ENCODE measurements at places on chromosomes 1 and 21. TPM values are rescaled to one million over a fixed set of nuclear protein-coding genes. Genes with fewer than 3 reads are reported as not detected.

GRCh38 chr1:28833381-28833780 lies 21.4 kb downstream of the OPRD1 start:
- no peak overlapping the region for H3K4me3 ChIP-seq
- H3K27ac ChIP-seq = no peak overlapping the region
- no peaks in the 10 kb centered on the region for H3K36me3 ChIP-seq
- H3K27me3 ChIP-seq = peaks cover 3% of the 10 kb centered on the region

GRCh38 chr21:16011719-16012118 lies 281.9 kb downstream of the USP25 start:
- H3K36me3 ChIP-seq = no peaks in the 10 kb centered on the region
- H3K27ac ChIP-seq = no peak overlapping the region
- no peaks in the 10 kb centered on the region for H3K27me3 ChIP-seq
- no peak for DNase-seq
- no peak overlapping the region for H3K4me3 ChIP-seq

Gene C1orf94
- total RNA-seq = not detected

Gene ANKRD65
- not detected for total RNA-seq

- no peaks in the 10 kb centered on the region for H3K4me1 ChIP-seq
- no peaks in the 10 kb centered on the region for H3K27me3 ChIP-seq
- DNase-seq = no peak
- H3K27ac ChIP-seq = no peak overlapping the region
- no peak overlapping the region for H3K4me3 ChIP-seq
Measured at GRCh38 chr1:168692472-168692871, 36.5 kb downstream of the DPT start.

DNA sequence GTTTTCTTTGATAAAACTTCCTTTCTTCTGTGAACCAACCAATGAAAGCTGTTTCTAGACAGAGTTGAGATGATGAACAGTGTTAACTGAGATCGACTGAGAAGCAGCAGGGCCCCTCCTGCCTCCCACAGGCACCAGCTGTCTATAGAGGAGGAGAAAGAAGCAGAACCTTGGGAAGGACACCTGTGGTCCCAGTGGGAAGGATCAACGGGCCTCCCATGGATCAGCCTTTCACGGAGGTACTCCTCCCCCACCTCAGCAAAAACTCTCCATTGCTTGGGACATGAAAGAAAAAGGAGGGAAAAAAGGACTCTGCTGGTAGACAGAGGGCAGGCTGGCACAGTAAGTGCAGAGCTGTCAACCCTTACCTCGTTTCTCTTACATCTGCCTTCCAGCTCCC lies 40.5 kb downstream of the PLPPR5 start:
- DNase-seq = no peak
- peaks cover 7% of the 10 kb centered on the region for H3K4me1 ChIP-seq
- H3K4me3 ChIP-seq = no peak overlapping the region
- no peak overlapping the region for H3K27ac ChIP-seq

GRCh38 chr1:238465449-238465848 lies 574.7 kb upstream of the ZP4 start:
- no peak for DNase-seq
- no peaks in the 10 kb centered on the region for H3K36me3 ChIP-seq
- no peaks in the 10 kb centered on the region for H3K27me3 ChIP-seq
- no peak overlapping the region for H3K27ac ChIP-seq
- no peaks in the 10 kb centered on the region for H3K4me1 ChIP-seq

DNA sequence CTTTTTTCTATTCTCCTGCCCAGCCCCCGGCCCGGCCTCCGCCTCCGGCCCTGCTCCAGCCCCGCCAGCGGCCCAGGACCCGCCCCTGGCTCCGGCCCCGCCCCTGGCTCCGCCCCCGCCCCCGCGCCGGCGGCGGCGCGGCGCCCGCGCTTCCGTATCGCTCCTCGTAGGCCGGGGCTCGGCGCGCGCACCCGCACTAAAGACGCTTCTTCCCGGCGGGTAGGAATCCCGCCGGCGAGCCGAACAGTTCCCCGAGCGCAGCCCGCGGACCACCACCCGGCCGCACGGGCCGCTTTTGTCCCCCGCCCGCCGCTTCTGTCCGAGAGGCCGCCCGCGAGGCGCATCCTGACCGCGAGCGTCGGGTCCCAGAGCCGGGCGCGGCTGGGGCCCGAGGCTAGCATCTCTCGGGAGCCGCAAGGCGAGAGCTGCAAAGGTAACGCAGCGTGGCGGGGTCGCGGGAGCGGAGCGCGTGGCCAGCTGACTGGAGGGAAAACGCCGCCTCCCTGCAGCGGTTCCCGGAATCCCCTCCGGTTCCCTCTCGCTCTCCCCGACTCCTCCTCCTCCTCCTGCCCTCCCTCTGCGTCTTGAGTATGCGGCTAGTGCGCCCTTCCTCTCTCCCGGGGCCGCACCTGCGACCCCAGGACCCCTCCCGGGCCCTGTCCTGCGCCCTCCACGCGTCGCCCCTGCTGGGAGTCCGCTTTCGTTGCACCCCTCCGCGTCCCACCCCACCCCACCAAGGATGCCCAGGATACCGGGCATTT lies at the start of gene IFNAR2:
Gene IFNAR2, plus strand, starts transcription at position 155 of the 761 bp plus-strand sequence. CDS start 11,985 bp downstream, outside the sequence.
- peak within 1 kb of the TSS; percentile 90 for H3K4me3 ChIP-seq
- H3K27me3 ChIP-seq = no peaks in the 10 kb centered on the region
- H3K36me3 ChIP-seq = peaks cover 28% of the 10 kb centered on the region
- DNase-seq = peak; percentile 76
- H3K4me1 ChIP-seq = peaks cover 44% of the 10 kb centered on the region

DNA sequence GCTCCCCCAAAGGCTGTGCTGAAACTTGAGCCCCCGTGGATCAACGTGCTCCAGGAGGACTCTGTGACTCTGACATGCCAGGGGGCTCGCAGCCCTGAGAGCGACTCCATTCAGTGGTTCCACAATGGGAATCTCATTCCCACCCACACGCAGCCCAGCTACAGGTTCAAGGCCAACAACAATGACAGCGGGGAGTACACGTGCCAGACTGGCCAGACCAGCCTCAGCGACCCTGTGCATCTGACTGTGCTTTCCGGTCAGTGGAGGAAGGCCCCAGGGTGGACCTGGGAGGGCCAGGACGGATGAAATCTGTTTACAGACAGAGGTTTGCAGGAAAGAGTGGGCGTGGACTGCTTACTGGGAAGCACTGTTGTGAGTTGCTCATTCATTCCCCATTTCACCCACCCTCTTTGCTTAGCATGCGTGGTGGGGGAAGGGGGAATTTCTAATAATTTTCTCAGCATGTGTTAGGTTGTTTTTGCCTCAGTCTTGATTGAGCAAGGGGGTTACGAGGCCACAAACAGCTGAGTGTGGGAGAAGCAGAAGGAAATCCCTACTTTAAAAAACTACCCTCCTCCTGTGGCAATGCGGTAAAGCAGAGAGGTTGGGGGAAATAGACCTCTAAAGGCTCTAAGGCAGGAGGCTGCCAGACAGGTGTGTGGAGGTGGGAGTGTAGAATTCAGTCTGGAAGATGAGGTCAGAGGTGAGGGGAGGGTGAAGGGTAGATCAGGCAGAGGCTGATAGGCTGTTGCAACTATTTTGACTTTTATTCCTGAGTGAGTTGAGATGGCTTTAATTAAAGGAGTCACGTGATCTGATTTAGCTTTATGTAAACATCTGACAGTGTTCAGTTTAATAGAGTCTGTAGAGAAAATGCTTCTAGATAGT lies 1.3 kb downstream of the FCGR2A start:
- H3K4me1 ChIP-seq = peaks cover 7% of the 10 kb centered on the region
- DNase-seq = no peak
- H3K36me3 ChIP-seq = no peaks in the 10 kb centered on the region
- H3K27ac ChIP-seq = no peak overlapping the region
- H3K4me3 ChIP-seq = no peak overlapping the region
- peaks cover 51% of the 10 kb centered on the region for H3K27me3 ChIP-seq

DNA sequence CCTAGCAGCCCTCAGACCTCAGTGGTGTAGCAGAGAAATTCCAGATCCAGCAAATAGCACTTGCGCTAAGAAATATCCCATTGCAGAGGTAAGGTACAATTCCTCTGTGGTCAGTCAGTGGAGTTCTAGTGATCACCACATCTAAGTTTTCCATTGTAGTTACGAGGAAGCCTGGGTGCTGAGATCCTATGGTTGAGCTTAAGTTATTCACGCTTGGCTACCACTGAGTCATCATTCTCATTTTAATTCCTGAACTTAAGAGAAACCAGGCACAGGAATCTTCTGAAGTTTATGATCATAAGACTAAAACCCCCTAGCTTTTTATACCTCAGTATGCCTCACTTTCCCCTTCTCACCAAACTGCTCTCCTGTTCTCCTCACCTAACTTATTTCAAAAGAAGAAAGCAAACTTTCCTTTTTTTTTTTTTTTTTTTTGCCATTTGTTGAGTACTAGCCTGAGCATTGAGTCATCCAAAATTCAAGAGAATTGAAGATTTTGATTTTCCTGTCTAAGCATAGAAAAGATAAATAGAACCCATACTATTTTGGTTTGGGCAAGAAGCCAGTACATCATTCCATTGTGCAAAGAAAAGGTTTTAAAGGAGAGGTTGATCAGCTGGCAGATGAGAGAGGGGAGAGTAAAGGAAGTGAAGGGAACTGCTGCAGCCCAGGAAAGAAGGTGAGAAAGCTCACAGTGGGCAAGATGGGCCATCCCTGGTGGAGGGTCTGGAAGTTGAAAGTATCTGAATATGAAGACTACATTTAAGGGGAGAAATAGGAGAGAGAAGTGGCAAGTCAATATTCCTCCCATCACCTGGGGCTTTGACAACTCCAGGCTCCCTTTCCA lies 39.9 kb downstream of the SERBP1 start:
- no peak overlapping the region for H3K4me3 ChIP-seq
- H3K27ac ChIP-seq = no peak overlapping the region
- peaks cover 51% of the 10 kb centered on the region for H3K36me3 ChIP-seq

Measured in activated naive CD8-positive, alpha-beta T cell treated with anti-CD3 and anti-CD28 coated beads for 36 hours (primary cell).